ENCODE measurements at places on chromosomes 5 and 9.

DNA sequence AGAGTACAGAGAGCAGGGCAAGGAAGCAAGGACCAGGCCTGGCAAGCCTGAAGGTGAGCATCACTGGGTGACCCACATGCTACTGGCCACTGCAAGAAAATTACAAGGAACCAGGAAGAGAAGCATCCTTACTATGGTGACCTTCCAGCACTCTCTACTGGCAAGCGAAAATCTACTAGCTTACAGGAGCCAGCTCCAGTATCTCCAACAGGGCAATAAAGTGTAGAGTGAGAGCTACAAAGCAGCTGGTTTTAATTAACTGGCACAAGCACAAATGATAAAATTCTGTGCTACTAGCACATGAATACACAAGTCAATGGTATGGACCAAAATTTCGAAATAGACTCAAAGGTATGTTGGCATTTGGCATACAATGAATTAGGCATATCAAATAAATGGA lies 113.3 kb upstream of the CAST start:
- no peak for DNase-seq

DNA sequence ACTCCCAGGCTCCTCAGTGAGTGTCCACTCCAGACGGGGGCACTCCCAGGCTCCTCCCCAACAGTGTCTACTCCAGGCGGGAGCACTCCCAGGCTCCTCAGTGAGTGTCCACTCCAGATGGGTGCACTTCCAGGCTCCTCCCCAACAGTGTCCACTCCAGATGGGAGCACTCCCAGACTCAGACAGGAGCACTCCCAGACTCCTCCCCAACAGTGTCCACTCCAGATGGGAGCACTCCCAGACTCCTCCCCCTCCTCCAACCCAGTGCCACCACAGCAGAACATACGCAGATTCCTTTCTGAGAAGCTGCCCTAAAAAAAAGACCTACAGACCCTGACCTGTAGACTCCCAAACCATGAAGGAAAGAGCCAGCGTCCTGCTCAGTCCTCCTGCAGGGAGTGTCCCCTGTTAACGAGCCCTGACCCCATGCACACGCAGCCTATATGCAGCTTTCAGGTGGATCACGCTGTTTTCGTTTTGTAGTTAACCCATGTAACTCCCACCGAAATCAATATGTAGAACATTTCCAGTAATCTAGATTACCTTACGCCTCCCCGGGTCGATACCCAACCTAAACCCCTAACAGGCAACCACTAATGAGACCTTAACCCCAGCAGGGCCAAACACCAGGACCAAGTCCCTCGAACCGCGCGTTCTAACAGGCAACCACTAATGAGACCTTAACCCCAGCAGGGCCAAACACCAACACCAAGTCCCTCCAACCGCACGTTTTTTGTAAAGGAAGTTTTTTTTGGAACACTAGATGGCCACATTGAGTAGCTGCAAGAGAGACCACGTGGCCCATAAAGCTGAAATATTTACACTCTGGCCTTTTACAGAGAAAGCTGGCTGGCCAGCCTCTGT lies 15.7 kb downstream of the PNPLA7 start:
- DNase-seq, result no peak

DNA sequence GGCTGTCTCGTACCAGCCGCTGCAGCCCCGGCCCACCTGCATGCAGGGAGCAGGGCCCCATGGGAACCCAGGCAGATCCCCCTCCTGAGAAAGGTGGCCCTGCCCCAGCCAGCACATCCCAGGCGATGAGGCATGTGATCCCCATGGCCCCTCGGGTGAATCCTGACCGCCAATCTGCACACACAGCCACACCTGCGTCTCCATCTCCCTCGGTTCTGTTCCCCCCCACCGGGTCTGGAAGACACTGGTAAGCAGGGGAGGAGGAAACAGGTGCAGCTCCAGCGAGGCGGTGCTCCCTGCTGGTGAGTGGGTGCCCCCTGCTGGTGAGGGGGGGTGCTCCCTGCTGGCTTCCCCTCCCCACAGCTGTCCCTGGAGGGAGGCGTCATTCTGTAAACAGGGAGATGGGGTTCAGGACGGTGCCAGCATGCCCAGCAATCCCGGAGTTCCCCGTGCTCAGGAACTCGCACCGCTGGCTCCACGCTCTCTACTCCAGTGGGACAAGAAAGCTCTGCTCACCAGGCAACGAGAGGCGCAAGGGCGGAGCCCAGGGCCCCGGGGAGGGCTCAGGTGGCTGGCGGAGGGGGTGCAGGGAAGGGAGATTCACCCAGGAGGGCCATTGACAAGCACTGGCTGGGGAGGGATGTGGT lies 28.4 kb upstream of the SLC12A7 start:
- no peak for DNase-seq

DNA sequence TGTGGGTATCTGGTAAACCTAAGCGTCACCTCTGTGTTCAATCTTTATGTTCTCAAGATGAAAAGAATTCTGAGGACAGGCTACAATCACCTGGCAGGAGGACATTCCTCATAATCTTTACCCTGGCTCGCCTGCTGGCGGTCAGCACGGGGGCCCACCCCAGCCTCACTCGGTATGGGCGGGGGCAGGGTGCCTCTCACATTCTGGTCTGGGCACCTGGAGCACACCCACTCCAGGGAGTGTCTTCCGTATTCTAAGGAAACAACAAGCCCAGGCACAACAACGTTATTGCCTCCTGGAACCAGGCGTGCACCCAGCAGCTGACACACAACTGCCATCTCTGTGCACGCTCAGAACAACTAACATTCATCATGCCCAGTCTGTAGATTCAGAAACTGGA lies 179.8 kb downstream of the ROR2 start:
- no peak for DNase-seq

DNA sequence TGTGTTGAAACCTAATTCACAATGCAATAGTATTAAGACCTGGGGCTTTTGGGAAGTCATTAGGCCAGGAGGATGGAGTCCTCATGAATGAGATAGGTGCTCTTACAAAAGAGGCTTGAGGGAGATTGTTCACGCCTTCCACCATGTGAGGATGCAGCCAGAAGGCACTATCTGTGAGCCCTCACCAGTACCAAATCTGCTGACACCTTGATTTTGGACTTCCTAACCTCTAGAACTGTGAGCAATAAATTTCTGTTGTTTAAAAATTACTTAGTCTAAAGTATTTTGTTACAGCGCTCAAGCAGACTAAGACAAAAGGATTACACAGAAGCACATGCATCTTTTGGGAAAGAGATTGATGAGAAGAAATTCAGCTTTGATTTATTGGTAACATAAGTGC lies 232.9 kb upstream of the NR4A3 start:
- DNase-seq, result no peak
